ENCODE measurements at places on chromosomes 1 and 21. TPM values are rescaled to one million over a fixed set of nuclear protein-coding genes. Genes with fewer than 3 reads are reported as not detected.

DNA sequence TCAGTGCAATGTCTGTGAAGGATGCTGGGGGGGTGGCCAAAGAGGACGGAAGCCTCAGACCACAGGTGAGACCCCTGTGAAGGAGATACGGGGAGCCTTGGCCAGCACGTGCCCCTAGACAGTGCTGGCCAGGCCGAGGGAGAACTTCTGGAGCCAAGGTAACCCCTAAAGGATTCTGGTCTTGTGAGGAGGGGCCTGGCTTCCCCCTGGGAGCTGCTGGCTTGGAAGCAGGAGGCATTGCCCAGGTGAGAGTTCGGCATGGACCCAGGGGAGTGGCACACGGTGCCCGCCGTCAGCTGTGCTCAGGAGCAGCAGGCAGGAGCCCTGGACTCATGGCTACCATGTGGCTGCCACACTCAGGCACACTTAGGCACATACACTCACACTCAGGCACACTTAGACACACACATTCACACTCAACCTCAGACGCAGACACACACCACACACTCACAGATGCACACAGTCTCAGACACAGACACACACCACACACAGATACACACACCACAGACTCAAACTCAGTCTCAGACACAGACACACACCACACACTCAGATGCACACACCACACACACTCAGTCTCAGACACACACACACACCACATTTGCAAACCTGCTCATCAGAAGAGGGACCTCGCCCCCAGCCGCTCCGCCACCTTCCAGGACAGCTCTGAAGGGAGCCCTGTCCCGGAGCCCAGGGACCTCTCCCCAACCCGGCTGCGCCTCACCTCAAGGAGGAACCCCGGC, 1.1 kb upstream of the COL6A2 start:
- no peak for DNase-seq

DNA sequence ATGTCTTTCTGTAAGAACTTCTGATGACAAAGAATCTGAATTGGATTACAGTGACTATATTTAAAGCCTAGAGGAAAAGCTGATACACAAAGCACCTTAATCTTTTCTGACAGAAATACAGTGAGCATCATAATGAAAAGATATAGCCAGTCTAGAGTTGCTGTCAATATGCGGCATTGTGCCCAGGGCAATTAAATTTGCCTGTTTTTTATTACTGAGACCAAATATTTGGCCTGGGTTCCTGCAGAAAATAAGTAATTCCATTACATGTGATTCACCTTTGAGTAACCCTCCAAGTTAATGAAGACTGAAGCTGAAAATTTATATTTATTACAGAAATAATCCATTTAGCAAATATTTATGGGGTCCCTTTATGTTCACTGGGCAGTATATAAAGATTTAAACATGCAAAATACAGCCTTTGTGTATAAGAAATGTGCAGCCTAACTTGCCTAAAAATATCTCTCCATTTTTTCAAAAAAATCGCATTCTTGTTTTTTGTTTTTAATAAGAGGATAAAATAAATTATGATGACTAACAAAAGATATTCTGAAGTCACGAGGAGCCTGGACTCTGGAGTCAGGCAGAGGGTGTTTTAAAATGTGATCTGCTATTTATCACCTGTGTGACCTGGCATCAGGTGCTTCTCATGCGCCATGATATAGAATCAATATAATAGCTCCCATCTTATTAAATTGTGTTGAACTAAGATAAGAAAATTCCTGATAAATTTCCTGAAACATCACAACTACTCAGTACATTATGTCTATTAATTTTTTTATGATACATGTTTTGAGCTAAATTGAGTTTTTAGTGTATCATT, 83.6 kb downstream of the SGIP1 start:
- DNase-seq, result no peak

GRCh38 chr1:230787471-230787870, 40.3 kb downstream of the CAPN9 start:
- DNase-seq, result no peak

- DNase-seq, result peak; percentile 57
Observed at GRCh38 chr1:214957330-214958137, 125.0 kb upstream of the KCNK2 start.

DNA sequence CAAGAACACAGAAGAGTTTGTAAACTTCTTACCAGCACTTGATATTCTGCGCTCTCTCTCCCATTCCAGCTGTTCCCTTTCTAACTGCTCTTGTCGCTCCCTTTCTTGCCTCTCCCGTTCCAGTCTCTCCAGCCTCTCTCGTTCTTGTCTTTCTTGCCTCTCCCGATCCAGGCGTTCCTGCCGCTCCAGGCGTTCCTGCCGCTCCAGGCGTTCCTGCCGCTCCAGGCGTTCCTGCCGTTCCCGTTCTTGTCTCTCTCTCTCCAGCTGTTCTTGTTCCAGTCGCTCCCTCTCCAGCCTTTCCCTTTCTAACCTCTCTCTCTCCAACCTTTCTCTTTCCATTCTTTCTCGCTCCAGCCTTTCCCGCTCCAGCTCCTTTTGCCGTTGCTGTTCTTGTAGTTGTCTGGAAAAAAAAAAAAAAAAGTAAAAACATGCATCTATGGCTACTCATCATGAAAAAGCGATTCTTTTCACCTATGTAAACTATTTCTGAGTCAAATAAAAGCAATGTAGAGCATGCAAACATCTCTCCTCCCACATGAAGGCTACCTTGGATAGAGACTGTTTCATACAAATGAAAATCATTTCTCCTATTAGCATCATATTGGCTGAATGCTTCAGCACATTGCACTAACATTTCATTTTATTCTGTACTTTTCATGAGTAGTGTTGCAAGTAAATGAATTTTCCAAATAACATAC, 91.5 kb upstream of the LBR start:
- no peak for DNase-seq

DNA sequence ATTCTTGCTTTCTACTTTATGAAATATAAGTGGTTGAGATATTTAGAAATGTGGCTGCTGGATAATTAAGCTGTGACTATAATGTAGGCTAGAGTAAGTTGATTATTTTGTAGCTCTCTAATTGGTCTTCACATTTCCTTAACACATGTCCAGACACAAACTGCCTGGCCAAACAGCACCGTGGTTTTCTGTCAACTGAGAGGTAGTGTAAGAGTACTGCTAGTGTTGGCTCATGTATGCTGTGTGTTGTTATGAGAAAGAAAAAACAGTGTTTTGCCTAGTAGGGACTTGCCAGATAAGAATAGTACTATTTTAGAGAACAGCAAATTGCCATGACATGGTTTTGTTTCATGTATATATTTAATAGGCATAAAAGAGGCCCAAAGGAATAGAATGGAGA, 37.1 kb downstream of the TMED5 start:
- DNase-seq, result no peak

- DNase-seq, result no peak
Observed at GRCh38 chr1:18557621-18558465, 72.8 kb upstream of the PAX7 start.

DNA sequence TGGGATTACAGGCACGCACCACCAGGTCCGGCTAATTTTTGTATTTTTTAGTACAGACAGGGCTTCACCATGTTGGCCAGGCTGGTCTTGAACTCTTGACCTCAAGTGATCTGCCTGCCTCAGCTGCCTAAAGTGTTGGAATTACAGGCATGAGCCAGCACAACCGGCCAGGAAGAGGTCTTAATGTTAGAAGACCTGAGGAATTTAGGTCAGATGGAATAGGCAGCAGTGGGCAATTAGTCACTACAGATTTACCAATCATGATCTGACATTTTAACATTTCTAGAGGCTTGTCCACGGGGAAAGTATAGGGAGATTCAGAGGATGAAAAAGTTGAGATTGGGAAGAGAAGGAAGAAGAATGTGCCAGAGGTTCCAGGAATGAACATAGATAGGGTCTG, 8.9 kb upstream of the APP start:
- no peak for DNase-seq

- no peak for DNase-seq
Observed at GRCh38 chr1:227915564-227916553, 31.9 kb downstream of the WNT9A start.

DNA sequence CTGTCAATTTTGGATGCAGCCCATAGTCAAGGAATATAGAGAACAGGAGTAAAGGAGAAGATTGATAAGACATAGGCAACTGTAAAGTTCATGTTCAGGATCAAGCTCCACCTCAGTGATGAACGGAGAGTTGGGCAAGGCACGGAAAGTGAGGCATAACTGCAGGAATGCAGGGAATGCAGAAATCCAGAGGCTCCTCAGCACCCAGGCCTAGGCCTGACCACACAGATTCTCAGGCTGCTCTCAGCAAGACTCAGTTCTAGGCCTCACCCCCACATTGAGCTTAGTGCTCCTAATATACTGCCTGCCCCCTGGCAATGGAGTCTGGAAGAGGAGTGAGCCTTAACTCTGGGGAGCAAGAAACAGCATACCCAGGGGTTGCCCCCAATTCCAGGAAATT, 36.3 kb upstream of the S1PR1 start:
- DNase-seq, result peak; percentile 6

FLG2 gene
- not detected for polyA plus RNA-seq

DISP1 gene
- 1.1 TPM for polyA plus RNA-seq

RIPK4 gene
- polyA plus RNA-seq, result 5.7 TPM

SCAMP3 gene
- 73.1 TPM for polyA plus RNA-seq

DEPDC1 gene
- 20.7 TPM for polyA plus RNA-seq

CD52 gene
- polyA plus RNA-seq, result not detected

Measured in A549 (cell line).